Suppressor macrophage (primary cell): ENCODE measurements at places on chromosomes 6 and 20.
A peak's percentile ranks its signal among the peaks of the same experiment; 100 is the strongest.

- no peak for DNase-seq
Observed at GRCh38 chr6:2558098-2558680, 192.5 kb downstream of the MYLK4 start.

DNA sequence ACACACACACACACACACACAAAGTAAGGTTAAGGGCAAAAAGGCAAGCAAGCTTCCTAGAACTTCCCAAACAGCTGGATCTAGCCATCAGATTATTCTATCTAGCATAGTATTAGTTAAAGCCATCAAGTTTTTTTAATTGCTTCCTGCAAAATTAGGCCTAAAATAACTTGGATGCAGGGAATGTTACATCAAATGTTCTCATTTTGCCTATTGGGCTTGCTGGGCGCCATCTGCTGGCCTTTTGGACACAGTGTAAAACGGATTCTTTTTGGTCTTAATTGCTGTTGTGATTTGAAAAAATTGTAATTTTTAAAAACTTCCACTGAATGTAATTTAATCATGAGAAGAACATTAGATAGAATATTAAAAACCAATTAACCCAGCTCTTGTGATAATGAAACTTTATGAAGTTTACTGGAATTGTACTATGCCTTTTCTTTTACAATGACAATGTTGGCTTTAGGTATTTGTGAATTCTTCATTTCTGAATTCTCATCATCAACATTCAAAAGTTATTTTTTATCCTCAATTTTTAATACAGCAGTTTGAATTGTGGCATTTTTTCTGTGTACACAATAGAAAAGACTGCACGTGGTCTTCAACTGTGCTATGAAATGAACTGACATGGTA lies 6.8 kb downstream of the MKKS start:
- DNase-seq, result peak; percentile 70

- DNase-seq, result peak; percentile 27
Observed at GRCh38 chr6:41200901-41201763, at the start of gene TREML2. TSS of gene TREML2 (minus strand) at chr6:41201149. CDS start at chr6:41201008, 141 bp downstream.

DNA sequence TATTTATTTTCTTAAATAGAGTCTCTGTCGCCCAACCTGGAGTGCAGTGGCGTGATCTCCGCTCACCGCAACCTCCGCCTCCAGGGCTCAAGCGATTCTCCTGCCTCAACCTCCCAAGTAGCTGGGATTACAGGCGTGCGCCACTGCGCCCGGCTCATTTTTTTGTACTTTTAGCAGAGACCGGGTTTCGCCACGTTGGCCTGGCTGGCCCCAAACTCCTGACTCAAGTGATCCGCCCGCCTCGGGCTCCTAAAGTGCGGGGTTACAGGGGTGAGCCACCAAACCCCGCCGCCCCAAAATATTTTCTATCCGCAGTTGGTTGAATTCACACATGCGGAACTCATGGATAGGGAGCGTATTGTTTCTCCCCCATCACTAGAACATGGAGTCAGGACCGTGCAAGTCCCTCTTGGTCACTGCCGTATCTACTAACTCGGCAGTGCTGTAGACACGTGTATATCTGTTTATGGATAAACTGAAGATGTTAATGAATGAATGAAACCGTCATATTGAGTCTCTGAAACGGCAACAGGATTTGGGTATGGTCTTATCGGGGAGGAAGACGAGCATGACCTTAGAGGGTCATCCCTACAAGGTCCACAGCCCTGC lies 904 bp downstream of the MKKS start:
- peak; percentile 4 for DNase-seq

DNA sequence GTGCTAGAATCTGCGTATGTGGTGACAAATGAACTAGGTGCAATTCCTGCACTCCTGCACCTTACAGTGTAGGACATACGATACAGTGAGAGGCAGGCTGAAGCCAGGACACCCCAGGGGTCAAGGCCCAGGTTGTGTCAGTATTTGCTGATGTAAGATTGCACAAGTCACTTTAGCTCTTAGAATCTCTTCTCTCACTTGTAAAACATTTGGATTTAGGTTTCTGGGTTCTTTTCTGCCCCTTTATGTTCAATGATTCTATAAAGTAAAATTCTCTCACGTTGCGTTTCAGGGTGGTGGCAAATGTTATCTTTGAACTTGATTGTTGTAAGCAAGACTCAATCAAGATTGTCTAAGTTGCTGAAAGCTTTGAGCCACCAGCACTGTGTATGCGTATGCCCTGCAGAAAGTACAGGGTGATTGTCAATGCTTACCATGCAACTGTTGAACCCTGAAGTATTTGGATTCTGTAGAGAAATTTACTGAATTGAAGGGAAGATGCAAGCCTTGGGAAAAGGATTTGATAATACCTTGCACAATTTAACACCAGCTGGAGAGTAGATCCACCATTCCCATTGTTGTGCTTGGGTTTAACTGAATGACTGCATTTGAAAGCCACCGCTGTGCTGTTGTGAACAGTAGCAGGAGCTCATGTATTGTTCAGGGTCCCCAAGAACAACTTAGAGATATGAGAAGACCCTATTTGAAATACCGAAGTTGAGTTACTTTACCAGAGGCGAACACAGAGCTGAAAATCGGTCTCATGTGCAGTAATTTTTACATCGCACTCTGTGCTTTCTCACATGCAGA lies 106.1 kb upstream of the CITED2 start:
- no peak for DNase-seq

- no peak for DNase-seq
Observed at GRCh38 chr6:149164199-149164750, 153.2 kb upstream of the TAB2 start.

- no peak for DNase-seq
Observed at GRCh38 chr6:122214605-122215318, 184.7 kb upstream of the HSF2 start.

DNA sequence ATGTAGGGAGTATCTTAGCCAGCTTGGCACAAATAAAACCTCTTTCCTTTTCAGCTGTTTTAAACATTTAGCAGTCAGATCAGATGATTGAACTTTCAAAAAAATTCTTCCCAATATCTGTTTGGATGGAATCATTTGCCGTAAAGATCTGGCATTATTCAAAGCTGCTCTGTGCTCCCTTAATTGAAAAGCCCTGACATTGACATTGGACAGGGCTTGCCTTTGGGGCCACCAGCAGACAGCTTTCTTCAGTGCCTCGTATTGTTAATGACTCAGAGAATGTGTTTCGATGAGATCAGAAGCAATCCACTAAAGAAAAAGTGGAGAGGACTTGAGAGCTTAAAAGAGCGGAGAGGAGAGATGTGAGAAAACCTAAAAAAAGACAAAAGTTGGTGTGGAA lies 343.5 kb downstream of the NRN1 start:
- no peak for DNase-seq

DNA sequence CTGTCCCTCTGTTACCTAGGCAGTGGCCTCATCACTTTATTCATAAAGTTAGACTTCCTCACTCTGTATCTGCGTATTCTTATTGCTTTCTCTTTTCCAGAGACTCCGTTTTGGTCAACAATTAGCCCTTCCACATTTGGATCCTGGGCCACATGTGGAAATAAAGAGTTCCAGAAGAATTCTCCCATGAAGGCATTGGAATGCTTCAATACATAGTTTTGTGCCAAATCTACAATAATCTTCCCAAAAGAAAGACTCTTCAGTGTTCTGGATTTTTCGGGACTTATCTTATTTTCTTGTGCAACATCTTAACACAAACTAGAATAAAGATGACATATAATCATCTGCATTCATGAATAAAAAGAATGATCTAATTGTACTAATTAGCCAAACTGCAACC lies 187.7 kb upstream of the BMP2 start:
- DNase-seq, result no peak

DNA sequence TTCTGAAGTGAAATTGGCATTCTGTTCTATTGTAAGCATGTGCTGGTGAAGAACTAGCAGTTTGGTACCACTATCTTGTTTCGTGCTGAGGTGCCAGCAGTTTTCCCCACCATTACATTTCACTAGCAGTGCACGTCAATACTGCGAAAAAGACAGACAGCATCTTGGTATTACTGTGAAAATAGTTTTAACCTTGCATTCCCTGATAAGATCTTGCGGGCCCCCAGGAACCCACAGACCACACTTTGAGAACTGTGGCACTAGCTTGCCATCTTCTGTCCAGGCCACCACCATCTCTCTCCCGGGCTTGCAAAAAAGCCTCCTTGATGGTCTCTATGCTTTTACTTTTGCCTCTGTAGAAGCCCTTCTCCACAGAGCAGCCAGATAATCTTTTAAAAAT lies 185.7 kb downstream of the BACH2 start:
- no peak for DNase-seq

DNA sequence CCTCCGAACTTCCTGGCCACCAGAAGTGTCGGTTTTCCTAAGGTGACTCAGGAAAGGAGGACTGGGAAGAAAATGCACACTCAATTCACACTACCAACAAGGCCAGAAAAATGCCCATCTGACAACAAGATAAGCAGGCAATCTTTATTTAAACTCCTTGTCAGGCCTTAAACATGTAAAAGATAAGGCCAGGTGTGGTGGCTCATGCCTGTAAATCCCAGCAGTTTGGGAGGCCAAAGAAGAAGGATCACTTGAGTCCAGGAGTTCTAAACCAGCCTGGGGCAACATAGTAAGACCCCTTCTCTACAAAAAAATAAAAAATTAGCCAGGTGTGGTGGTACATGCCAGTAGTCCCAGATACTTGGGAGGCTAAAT lies 7.6 kb upstream of the ID1 start:
- DNase-seq, result no peak

DNA sequence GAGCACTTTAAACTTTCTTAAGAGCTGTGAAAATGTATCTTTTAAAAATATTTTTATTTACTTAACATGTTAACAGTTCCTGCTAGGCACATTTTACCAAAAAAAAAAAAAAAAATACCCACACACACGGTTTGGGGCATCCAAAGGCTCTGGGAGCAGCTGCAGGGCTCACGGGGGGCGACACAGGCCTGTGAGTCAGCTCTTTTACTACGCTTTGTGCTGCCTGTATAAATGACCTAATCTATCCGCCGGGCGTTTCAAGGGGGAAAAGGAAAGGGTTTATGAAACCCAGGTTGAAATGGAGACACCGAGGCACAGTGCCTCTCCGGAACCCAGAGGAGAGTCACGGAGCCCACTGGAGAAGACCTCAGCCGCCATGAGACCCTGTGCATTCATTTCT lies 40.4 kb downstream of the DLL1 start:
- no peak for DNase-seq

DNA sequence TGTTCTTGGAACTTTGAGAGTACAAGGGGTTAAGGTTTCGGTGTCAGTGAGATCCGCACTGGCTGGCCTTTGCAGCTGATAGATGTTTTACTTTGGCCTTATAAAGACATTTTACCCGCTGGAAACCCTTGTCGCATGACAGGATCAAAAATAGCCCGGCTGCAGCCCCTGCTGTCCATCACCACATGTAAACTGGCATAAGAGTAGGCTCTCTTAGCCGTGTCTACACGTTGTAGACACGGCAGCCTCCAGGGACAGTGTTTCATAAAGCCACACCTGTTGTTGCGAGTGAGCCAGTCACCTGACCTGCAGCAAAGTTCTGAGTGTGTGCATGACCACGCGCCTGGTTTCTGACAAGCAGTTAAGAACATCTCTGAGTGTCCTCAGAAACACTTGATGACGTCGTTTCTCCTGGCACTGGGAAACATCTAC lies 8.5 kb downstream of the RBM24 start:
- no peak for DNase-seq

DNA sequence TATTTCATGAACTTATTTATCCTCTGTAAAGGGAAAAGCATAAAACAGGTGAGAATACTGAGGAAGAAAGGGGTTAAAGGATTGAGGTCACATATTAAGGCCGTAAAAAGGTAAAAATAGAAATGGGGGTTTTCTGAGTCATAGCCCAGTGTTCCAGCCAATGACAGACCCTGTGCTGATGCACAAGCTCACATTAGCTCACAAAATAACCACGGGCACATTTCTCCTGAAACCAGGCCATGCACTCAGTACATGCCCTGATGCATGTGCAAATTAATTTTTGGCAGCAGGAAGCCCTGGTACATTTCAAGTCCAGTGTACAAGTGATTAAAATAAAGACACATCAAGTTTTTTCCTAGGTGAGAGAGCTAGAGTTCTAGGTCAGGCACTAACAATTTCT lies 194.4 kb downstream of the TMEM200A start:
- no peak for DNase-seq

DNA sequence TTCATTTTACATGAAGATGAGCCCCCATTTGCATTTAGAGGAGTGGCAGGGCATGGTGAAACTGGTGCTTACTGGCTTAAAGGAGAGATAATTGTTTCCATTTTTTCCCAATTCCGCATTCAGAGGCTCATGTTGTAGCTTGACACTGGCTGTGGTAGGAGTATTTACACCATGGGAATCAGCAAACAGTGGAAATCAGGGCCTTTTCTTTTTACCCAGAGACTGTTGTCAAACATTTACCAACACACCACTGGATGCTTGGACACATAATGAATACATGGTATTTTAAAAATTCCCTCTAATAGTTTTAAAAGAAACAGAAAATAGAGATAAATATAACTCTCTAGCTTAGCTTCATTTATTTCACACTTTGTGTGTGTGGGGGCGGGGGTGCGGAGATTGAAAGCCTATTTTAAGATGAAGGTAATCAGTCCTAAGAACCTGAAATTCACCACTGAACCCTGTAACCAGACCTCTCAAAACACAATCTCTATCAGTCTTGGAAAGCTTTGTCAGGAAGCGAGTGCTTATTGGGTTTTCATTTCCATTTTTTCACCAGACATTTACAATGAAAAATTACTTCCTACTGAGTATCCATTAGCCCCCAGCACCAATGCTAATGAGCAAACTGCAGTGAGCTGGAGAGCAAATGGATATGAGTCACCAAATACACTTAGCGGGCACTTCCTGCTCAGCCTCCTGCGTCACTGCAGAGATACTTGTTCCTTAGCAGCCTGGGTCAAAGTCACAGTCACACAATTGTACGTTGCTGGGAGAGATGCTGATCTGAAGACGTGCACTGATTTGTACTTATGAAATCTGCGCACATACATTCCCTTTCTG lies 532.0 kb downstream of the BCKDHB start:
- DNase-seq, result peak; percentile 80

GRCh38 chr20:36830791-36831691 lies 44.9 kb upstream of the TLDC2 start:
- peak; percentile 38 for DNase-seq

DNA sequence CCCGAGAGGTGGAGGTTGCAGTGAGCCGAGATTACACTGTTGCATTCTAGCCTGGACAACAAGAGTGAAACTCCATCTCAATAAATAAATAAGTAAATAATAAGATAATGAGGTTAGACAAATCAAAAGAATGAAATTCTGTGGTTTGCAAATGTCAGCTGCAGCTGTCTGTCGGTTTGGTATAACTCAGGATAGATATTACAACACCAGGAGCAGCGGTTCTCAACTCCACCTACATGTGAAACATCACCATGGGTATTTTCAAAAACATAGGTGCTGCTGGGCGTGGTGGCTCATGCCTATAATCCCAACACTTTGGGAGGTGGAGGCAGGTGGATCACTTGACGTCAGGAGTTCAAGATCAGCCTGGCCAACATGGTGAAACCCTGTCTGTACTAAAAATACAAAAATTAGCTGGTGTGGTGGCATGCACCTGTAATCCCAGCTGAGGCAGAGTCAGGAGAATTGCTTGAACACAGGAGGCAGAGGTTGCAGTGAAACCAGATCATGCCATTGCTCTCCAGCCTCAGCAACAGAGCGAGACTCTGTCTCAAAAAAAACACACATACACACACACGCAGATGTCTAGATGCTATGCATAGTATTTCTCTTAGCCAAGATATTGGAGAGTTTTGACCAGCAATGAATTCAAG lies 126.1 kb upstream of the LAMP5 start:
- no peak for DNase-seq

- DNase-seq, result no peak
Observed at GRCh38 chr20:16451982-16452381, 121.3 kb downstream of the KIF16B start.
